ENCODE measurements at places on chromosomes 2 and 18.

GRCh38 chr2:159798376-159798725 lies 343 bp upstream of the CD302 start:
- DNase-seq, result no peak

DNA sequence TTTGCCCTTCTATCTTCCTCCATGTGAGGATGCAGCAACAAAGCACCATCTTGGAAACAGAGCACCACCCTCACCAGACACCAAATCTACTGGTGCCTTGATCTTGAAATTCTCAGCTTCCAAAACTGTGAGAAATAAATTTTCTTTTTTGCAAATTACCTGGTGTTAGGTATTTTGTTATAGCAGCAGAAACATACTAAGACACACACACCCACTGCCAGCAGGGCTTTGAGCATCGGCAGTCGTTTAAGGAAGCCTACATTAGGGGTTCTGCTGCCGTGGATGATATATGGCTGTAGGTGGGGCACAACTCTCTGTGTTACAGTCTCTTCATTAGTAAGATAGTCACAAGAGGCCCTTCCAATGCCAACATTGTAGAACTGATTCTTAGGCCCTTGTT lies 20.7 kb upstream of the MFSD6 start:
- no peak for DNase-seq

DNA sequence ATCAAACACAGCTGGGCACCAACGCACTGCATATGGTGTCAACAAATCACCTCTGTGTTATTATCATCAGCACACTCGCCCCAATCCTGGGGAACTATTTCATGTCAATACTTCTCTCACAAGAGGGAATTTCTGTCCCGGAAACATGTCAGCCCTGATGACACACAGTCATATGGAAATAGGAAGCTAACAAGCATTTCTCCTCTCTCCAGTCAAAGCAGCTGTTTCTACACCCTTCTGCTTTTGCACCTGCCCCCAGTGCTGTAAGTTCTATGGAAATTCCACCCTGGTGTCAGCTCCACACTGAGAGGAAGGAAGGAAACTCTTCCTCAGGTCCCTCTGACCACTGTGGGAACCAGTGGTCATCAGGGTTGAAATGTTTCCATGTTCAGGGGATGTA lies 447.6 kb upstream of the ID2 start:
- DNase-seq, result no peak

DNA sequence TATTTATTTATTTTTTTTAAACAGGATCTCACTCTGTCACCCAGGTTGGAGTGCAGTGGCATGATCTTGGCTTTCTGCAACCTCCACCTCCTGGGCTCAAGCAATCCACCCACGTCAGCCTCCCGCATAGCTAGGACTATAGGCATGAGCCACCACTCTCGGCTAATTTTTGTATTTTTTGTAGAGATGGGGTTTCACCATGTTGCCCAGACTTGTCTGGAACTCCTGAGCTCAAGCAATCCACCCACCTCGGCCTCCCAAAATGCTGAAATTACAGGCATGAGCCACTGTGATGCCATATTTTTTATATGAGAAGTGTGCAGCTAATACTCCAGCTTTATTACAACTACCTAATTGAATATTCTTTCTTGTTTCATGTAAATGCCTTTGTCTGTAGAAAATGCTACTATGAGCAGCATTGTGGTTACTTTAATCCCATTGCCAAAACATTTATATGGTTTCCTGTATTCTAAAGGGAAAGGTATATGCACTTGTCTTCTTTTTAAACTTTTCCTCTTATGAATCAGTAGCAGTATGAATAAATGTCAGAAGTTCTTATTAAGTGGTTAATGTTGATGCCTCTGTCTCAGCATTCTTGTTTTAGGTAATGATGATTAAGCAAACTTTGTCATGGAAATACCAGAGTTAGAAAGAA lies 9.5 kb upstream of the BCL2L11 start:
- DNase-seq, result no peak

- DNase-seq, result no peak
These were observed 113.0 kb downstream of the DNER start for GRCh38 chr2:229601396-229601795.

GRCh38 chr2:239444626-239445577 lies 44.1 kb upstream of the HDAC4 start:
- no peak for DNase-seq

- DNase-seq, result no peak
These were observed 71.7 kb downstream of the CIB4 start for GRCh38 chr2:26569216-26570082.

DNA sequence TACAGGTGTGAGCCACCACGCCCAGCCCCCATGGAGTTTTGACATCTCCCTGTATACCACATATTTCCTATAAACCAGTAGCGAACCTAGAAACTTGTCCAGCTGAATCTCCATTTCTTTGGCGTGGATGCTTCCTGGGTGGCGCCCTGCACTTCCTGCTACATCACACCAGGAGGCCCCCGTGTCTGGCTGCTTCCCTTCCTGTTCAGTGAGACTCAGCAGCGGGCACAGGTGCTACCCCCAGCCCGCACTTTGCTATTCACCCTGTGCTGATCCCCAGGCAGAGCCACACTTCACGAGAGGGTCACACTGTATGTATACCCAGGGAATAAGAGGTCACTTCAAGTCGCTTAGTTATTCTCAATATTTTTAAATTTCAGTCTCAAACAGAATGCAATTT lies 35.0 kb downstream of the CYP27C1 start:
- no peak for DNase-seq

GRCh38 chr2:84781942-84782716 lies 98.8 kb downstream of the TRABD2A start:
- DNase-seq, result no peak

DNA sequence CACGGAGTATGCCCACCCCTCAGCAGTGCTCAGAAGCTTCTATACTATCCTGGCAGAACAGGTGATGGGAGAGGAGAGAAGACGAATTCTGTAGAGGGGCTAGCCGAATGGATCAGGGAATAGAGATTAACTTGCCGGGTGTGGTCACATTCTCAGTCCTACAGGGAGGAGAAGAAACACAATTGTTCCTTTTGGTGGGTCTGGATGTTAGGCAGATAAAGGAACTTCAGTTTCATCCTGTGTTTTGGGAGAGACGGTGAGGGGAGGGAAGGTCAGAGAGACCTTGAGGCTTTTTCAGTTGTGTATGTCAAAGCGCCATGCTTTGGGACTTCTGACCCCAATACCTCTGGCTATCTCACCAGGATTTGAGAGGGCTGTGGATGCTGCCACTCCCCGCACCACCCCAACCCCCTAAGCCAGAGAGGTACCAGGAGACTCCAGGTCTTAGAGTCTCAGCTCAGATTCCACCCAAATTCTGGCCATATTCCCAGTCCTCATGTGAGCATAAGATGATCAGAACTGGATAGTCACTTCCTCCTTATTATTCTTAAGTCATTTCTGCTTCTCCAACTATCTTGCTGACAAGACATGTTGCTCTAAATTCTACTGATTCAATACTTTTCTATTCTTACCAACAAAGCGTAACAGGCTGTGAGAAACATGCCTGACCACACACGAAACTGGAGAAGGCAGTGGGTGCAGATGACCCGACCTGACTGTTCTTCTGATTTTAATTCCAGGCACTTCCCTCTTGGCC lies 2.3 kb upstream of the TMEM37 start:
- no peak for DNase-seq

GRCh38 chr2:237604960-237605359 lies 14.4 kb upstream of the RAB17 start:
- no peak for DNase-seq

- no peak for DNase-seq
These were observed 11.4 kb upstream of the ARID5A start for GRCh38 chr2:96525211-96525507.

DNA sequence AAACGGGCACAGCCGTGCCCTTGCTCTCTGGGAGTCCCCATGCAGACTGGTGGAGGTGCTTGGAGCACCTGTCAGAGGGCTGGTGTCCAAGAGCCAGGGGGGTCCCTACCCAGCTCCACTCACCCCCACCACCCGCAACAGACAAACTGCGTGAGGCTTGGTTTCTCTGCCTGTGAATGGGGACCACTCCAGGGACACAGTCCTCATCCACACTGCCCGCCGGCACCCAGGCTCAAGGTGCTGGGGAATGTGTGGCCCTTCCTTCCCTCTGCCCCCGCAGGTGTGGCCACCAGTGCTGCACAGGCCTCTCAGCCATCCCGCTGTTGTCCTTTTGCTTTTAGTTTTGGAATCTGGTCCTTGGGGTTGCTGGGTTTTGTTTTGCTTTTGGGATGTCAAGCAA lies 136.5 kb upstream of the ZNF236 start:
- DNase-seq, result no peak

GRCh38 chr2:239192975-239193374 lies 207.8 kb downstream of the HDAC4 start:
- no peak for DNase-seq

GRCh38 chr2:6602471-6602870 lies 263.2 kb downstream of the CMPK2 start:
- DNase-seq, result no peak

- DNase-seq, result no peak
These were observed 37.5 kb upstream of the ANXA4 start for GRCh38 chr2:69704446-69704845.

- DNase-seq, result no peak
These were observed 206.0 kb downstream of the NCK2 start for GRCh38 chr2:105950521-105951383.

DNA sequence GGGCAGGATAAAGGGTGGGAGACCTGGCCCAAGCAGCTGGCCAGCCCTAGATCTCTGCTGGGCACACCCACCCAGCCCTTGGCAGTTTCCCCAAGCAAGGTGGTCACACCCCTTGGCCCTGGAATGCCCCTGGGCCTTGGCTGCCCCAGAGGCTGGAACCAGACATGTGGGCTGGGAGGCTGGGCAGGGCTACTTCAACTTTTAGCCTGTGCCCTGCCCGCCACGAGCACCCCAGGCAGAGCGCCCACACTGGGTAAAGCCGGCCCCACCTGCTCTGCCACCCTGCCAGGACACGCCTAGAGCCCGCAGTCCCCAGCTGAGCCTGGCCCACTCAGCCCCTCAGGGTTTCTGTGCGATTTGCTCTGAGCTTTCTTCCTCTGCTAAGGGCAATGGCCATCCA lies 119.7 kb upstream of the SMAD2 start:
- no peak for DNase-seq

- no peak for DNase-seq
These were observed 13.2 kb upstream of the ITGAV start for GRCh38 chr2:186576614-186577013.

DNA sequence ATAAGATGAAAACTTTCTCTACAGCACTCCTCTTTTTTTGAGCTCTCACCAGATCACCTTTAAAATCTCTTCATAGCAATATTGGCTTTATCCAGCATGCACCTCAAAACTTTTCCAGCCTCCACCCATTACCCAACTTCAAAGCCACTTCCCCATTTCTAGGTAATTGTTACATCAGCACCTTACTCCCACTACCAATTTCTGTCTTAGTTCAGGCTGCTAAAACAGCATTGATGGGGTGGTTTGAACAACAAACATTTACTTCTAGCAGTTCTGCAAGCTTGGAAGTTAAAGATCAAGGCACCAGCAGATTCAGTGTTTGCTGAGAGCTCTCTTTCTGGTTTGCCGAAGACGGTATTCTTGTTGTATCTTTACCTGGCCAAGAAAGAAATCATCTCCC lies 114.0 kb upstream of the SLC39A10 start:
- no peak for DNase-seq

- no peak for DNase-seq
These were observed 24.9 kb upstream of the COL5A2 start for GRCh38 chr2:189204322-189204941.

GRCh38 chr2:40642237-40642636 lies 190.3 kb upstream of the SLC8A1 start:
- DNase-seq, result no peak

DNA sequence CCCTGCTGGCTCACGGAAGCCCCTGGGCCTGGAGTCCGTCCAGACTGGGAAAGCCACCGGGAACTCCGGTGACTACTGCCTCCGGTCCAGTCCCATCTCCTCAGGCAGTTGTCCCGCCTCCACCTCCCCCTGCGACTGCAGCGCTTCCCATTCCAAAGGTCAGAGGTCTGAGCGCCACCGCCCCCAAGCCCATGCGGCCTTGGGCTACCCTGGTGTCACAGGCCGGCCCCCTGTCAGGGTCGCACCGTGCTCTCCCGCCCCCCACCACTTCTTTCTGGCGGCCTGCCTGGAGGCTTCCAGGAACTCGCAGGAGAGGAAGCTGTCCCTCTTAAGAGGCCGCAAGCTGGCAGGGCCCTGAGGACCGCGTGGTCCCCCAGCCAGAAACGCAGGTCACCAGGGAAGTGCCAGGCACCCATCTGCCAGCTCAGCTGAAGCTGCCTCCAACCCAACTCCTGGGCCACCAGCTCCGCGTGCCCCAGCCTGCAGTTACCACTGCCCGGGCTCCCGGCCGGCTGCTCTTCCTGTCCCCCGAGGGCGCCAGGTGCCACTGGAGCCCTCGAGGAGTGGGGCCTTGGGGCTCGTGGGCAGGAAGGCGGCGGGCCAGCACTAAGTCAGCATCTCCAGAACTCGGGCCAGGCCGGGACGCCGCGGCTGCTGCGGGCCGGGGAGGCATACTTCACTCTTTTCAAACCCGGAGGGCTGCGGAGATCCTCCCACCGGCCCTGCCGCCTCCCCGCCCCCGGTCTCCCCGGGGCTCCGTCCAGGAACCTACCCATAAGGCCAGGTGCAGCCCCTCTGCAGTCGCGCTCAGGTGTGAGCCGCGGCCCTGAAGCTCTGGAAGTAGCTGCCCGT lies 83.3 kb upstream of the POMC start:
- no peak for DNase-seq

DNA sequence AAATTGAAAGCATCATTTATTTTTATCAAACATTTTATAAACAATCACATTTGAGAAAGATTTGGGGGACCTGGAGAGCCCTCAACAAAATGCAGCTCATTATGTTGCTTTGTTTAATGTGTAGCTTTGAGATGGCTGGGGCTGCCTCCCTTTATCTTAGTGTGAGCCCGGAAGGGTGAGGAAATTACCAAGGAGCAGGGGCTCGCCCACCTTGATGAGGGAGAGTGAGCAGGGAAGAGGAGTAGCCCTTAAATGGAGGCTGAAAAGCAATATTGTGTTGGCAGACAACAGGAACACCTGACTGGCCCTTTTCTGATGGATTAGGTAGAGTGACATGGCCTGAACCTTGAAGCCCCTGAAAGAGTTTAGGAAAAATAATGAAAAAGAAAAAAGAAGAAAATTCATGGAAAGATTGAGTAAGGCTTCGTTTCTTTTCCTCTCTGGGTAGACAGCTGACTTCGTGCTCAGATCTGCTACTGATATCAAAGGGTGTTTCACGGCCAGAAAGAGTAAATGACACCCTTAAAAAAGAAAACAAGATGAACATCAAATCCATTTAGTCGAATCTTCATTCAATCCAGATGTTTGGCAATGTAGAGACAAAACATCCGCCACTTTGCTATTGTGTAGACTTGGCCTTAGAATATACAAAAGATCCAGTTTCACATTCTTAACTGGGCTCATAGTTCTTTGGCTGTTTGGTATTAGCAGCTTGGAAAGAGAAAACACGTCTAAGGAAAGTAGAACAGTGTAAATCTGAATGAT lies 206.5 kb upstream of the TCF4 start:
- no peak for DNase-seq

Data from stimulated activated CD8-positive, alpha-beta memory T cell treated with anti-CD3 and anti-CD28 coated beads, Interleukin-15, amount 100 ng/mL, for 24 hours (primary cell).